ENCODE measurements at places on chromosomes 13 and 19.

DNA sequence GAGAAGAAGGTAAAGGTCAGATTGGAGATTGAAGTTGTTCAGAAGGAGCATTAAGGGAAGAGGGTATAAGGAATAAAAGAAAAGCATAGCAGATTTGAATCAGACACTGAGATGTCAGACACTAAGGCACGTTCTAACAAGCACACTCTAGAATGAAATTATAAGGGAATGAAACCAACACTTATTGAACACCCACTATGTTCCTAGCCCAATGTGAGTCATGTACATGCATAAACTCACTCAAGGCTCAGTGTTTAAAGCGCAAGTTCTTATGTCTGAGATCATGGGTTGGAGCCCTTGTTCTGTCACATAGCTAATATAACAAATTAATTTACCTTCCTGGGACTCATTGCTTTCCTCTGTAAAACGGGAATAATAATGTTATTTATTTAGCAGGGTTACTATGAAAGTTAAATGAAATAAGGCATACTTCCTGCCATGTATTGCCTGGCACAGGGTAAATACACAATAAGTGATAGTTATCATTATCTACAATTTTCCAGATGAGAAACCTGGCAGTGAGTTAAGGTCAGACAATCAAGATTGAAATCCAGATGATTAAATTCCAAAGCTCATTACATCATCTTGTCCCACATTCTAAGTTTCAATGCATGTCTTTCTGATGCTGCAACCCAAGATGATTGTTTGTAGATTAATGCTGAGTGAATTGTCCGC, 68.3 kb upstream of the DACH1 start:
- DNase-seq: no peak

GRCh38 chr13:26051657-26052311, at the start of gene SHISA2:
TSS of gene SHISA2 (minus strand) at chr13:26052016. CDS start at chr13:26050975, 1,041 bp downstream.
- DNase-seq: peak; percentile 26

- DNase-seq: no peak
Measured at GRCh38 chr13:92842145-92842544, 384.5 kb upstream of the GPC6 start.

GRCh38 chr13:25046274-25046984, 49.5 kb upstream of the PABPC3 start:
- DNase-seq: no peak

GRCh38 chr13:70893832-70894231, 785.6 kb upstream of the KLHL1 start:
- DNase-seq: no peak

- DNase-seq: no peak
Measured at GRCh38 chr13:107421951-107422350, 793.4 kb downstream of the LIG4 start.

GRCh38 chr19:22634450-22634827, 315 bp downstream of the ZNF492 start:
- no peak for DNase-seq

- no peak for DNase-seq
Measured at GRCh38 chr13:32432856-32433255, 4.9 kb upstream of the N4BP2L1 start.

- peak; percentile 13 for DNase-seq
Measured at GRCh38 chr19:16897856-16898161, 9.0 kb downstream of the F2RL3 start.

GRCh38 chr19:48216933-48217332, 38.8 kb downstream of the CARD8 start:
- no peak for DNase-seq

DNA sequence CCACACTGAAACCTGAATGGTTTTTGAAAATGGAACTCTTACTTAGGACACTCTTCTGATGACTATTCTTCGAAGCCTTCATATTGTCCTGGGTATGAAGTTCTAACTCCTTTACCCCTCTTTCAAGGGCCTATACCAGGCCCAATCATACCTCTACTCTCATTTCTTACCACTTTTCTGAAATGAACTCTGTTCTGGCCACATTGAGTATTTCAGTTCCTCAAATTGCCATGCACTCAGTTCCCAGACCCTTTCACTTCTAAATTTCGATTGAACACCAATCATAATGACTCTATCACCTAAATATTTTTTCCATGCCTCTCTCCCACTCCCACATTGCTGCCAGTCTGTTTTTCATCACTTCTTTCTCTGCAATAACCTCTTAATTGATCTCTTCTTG, 53.7 kb downstream of the LACC1 start:
- no peak for DNase-seq

GRCh38 chr19:8575467-8575997, 1.7 kb downstream of the MYO1F start:
- DNase-seq: peak; percentile 31

DNA sequence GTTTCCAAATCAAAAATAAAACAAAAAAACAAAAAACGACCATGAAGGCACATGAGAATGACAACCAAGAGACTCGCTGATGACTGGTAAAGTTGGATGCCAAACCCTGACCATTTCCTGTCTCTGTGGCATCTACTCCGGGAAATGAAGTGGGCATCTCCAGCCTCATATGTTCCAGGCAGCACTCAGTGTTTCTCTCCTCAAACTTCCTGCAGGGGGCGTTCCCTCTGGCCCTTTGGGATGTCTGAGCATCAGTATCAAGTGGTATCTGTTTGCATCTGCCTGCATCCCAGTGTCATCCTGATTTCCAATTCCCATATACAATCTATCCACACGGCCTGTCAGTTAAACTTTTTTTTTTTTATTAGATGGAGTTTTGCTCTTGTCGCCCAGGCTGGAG, 9.8 kb upstream of the SIGLEC12 start:
- no peak for DNase-seq

GRCh38 chr13:46571189-46571908, 18.4 kb downstream of the LRCH1 start:
- DNase-seq: no peak

- DNase-seq: no peak
Measured at GRCh38 chr19:32824191-32824751, 45.3 kb downstream of the SLC7A9 start.

DNA sequence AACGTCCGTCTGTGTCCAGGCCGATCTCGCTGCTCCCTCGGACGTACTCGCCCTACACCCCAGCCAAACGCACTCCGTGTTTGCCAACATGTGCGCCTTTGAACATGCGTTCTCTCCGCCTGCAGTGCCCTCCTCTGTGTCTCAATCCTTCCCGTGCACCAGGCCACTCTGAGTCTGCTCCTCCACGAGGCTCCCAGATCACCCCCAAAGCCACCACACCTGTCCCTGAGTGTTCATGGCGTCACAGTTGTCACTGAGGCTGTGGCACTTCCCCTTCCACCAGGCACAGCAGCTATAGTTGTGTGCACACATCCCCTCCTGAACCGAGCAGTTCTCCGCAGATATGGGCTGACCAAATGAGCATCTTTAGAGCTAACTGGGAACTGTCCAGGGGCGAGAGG, 35.6 kb downstream of the RASA3 start:
- DNase-seq: no peak

DNA sequence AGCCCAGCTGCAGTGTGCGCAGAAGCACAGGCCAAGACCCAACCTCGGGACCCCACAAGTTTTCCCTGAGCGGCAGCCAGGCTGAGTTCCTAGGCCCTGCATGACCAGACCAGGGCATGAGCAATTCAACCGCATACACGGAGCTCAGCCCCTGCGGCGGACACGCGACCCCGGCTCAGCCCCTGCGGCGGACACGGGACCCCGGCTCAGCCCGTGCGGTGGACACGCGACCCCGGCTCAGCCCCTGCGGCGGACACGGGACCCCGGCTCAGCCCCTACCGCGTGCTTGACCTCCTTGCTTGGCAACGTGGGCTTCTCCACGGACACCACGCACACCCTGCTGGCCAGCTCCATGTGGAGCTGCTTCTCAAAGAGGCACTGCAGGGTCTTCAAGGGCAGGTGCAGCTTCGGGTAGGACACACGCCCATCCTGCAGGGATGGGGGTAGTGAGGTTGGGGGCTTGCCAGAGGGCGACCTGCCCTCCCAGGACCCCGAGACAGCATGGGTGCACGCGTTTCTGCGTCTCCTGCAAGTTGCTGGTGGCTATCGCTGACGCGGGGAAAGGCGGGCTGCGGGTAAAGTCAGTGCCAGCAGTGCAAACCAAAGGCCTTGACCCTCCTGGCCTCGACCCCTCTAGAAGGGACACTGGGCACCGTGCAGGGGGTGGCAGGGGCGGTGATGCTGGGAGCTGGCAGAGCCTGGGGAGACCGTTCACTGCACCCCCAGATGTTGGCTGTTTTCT, 10.0 kb downstream of the POLRMT start:
- no peak for DNase-seq

- no peak for DNase-seq
Measured at GRCh38 chr19:47270408-47270807, 4.3 kb upstream of the INAFM1 start.

DNA sequence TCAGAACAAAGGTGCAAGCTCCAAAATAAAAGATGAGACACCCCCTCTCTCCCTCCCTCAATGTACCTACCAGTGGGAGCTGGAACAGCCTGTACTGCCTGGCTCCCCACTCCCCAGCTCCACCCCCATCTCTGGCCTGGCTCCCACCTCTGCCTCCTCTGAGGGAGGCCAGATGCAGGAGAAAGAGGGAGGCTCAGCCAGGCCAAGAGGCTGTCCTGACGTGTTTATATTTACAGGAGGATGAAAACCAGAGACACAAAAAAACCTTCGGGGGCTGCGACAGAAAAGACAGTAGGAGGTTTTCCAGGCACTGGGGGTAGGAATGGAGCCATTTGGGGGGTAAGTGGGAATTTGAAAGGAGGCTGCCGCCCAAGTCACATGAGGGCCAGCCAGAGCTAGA, 19.7 kb downstream of the ARHGEF18 start:
- DNase-seq: no peak

DNA sequence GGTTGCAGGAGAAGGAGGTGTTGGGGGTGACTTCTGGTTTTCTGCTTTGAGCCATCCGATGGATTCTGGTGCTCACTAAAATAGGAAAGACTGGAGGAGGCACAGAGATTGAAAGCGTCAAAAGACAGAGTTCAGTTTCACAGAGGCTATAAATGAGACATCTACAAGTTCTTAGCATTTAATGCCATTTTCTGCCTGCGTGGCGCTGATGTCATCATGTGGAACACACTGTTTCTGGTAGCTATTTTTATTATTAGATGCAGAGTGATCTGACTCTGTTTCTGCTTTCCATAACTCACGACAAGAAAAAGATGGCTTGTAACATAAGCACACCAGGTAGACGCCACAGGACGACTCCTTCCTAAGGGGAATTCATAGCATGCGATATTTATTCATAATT, 3.3 kb upstream of the SLC39A3 start:
- DNase-seq: no peak

- no peak for DNase-seq
Measured at GRCh38 chr13:93228643-93228937, 2.0 kb downstream of the GPC6 start.

DNA sequence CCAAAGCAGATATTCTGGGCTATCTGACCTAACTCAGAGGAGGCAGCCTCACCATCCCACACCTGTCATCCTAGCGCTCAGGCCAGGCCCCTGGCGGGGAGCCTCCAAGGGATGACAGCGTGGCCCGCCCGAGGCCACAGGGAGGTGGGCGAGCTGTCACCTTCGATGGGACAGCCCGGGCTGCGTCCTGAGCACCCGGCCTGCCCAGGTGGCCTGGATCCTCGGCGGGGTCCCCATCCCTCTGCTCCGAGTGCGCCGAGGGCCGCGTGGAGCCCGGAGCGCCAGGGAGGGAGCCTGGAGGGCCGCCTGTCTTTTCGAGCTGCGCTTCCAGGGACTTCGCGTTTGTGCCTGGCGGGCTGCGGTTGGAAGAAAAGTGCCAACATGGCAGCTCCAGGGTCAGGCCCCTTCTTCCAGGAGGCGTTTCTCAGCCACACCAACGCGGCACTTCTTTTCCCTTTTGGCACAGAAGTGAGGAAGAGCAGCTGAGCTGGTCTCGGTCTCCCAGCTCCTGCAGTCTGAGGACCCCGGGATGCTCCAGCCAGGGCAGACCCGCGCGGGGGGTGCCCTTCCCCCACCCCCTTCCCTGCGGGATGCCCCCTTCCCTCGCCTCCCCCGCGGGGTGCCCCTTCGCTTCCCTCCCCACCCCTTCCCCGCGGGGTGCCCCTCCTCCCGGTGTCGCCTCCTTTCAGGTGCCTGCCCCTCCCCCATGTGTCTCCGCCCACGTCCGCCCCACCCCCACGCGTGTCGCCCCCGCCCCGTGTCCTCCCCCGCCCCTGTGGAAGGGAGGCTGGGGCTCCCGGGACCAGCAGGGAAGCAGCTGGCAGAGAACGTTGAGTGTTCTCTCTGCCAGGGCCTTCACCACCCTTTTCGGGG, 42.3 kb downstream of the GJA3 start:
- DNase-seq: no peak

DNA sequence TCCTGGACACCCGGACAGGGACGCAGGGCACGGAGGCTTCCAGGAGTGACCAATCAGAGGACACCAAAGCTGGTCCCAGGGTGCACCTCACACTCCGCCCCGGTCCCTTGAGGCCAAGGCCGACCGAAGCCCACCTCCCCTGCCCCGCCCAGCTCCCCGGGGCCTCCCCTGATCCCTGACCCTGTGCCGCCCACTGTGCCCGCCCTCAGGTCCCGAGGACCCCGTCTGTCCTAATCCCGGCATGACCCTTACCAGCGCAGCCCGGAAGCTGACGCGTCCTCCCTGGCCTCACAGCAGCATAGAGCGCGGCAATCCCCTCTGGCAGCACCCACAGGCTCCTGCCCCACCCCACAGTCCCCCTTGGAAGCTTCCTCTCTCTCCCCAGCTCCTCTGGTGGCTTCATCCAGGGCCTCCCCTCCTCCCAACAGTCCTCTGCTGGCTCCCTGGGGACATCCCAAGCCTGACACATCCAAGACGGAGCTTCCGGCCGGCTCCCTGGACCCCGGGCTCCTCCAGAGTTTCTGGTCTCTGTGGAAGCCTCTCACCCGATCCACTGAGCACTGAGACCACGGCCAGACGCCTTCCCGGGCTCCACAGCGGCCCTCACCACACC, 7.4 kb upstream of the CDC34 start:
- no peak for DNase-seq

DNA sequence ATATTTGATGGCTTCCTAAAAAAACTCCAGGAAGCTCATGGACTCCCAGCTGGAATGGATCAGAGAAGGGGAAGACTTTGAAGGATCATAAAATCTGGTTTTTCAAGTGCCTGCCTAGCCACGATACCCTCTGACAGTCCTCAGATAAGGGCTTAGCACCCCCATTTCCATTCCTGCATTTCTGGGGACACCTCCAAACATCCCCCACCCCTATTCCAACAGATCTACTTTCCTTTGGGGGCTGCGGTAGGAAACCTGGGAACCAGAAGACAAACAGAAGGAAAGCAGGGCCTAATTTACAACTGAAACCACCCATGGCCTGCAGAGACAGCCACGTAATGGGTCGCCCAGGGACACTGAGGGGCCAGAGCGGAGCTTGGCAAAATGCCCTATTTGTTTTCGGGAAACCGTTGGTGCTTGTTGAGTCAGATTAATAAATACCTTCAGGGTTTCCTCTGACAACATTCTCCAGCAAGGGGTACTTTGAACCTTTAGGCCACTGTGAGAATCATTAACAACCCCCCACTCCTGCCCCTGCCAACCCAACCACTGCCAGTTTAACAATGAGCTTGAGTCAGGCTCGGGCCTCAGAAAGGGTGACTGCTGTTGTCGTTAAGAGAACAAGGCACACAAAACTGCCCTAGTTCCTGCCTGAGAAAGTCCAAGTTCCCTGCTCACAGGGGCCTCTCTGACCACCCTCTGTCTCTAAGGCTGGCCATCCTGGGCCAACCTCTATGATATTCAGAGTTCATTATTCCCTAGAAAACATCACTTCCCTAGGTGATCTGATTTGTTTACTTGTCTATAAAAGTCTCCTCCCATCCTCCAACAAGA, 23.5 kb downstream of the RHPN2 start:
- no peak for DNase-seq

- no peak for DNase-seq
Measured at GRCh38 chr19:58479303-58479702, 3.2 kb downstream of the ZNF446 start.

GRCh38 chr13:40232311-40233040, 434.0 kb downstream of the FOXO1 start:
- no peak for DNase-seq

Data from activated T-helper 1 cell treated with anti-CD3 and anti-CD28 coated beads, Interleukin-2, amount 50 U/mL, for 16 hours (primary cell).